ENCODE measurements at places on chromosomes 5 and 9. TPM values are rescaled to one million over a fixed set of nuclear protein-coding genes. Genes with fewer than 3 reads are reported as not detected.

Gene GPX8
- total RNA-seq = not detected

Gene AGTPBP1
- 22.9 TPM for total RNA-seq

Gene BTNL3
- total RNA-seq = not detected

- H3K4me1 ChIP-seq = peaks cover 3% of the 10 kb centered on the region
- H3K4me3 ChIP-seq = no peak overlapping the region
- no peak overlapping the region for H3K27ac ChIP-seq
- H3K36me3 ChIP-seq = no peaks in the 10 kb centered on the region
These were observed 159.5 kb upstream of the MAST4 start for GRCh38 chr5:66436721-66437120.

DNA sequence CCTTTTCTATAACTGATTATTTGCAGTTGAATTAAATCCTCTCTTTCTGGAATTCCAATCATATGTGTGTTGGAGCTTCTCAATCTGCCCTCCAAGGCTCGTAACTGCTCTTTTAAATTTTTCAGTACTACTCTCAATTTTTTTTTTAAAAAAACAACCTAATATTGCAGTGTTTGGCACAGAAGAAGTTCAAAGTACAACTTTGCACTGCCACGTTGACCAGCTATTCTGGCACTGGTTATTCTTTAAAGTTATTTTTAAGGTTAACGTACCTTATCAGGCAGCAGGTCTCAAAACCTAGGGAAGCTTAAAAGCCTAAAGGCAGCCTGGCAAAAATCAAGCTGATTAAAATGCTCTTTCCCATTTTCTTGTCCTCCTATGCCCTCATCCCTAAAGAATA is 120.5 kb downstream of the GHR start:
- no peaks in the 10 kb centered on the region for H3K36me3 ChIP-seq
- DNase-seq = no peak
- H3K27ac ChIP-seq = no peak overlapping the region
- H3K4me3 ChIP-seq = no peak overlapping the region
- H3K27me3 ChIP-seq = no peaks in the 10 kb centered on the region

GRCh38 chr9:122955961-122956360 is 15.1 kb downstream of the RABGAP1 start:
- H3K4me3 ChIP-seq = no peak overlapping the region
- no peaks in the 10 kb centered on the region for H3K4me1 ChIP-seq
- no peak overlapping the region for H3K27ac ChIP-seq

Measured in activated CD8-positive, alpha-beta memory T cell treated with anti-CD3 and anti-CD28 coated beads, Interleukin-2, amount 10 ng/mL, durations not matched to agents 7 days and 5 days (primary cell).